ENCODE measurements at places on chromosomes 11 and 22.

DNA sequence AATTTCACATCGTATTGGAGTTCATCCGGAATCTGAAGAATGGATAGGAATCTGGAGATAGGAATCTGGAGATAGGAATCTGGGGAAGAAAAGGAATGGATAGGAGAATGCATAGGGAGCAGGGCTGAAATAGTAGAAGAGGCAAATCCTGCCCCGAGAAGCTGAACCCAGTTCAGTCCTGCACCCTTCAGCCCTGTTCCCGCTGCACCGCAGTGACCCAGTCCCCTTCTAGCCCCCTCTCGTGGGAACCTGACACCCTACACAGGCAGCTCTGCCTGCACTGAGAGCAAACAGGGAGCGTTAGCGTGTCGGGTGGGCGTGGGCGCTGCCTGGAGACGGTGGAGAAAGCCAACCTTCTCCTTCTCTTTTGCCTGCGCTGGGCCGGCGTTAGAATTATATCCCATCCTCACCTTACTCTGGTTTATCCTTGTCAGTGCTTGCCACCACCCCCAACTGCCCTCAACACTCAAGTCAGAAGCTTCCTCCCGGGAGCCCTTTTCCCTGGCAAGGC lies 1.0 kb upstream of the CCKBR start:
- no peak for DNase-seq

GRCh38 chr22:43432883-43433415 lies 21.1 kb downstream of the MPPED1 start:
- DNase-seq = no peak

GRCh38 chr22:35154937-35155387 lies 89.0 kb downstream of the ISX start:
- peak; percentile 44 for DNase-seq

DNA sequence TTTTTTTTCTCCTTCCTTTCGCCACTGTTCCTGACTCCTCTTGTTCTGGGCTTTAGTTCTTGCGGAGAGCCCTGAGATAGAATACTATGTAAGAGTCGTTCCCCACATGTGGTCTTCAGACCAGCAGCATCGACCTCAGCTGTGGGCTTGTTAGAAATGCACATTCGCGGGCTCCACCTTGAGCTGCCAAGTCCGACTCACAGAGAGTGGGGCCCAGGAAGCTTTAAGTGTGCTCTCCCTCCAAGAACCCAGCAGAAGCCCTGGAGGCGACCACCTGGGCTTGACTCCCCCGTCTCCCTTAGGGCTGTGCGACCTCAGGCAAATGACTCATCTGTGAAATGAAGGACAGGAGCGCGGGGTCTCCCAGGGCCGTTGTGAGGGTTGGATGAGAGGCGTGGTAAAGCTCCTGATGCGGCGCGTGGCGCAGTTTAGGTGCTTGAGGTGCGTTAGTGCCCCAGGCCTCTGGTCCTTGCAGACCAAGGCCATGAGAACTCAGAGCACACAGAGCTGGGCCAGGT lies 18.8 kb downstream of the SAMM50 start:
- no peak for DNase-seq

DNA sequence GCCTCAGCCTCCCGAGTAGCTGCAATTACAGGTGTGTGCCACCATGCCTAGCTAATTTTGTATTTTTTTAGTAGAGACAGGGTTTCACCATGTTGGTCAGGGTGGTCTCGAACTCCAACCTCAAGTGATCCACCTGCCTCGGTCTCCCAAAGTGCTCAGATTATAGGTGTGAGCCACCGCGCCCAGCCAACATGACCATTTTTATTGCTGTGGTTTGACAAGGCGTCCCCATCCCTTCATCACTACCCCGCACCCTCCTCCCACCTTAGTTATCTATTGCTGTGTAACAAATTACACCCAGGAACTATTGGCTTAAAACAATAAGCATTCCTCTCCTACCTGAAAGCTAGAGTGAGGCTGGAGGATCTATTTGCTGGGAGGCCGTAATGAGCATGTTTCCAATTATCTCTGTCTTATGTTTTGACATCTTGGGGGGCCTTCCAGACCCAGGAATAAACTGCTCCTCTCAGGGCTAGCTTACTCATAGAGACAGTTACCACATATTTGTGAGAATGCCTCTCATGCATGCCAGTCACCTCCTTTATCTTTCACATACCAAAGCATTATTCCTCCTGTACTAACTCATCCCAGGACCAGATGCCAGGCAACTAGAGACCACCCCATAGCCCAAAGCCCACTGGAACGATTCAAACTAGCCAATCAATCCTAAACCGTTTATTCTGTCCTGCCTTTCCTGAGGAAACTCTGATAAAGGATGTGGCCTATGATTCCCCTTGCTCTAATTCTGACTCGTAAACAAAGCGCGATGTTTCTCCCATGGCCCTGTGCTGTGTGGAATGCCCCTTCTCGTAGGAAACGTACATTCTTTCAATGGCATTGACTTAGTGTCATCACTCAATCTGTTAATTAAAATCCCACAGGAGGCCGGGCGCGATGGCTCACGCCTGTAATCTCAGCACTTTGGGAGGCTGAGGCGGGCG lies 19.4 kb downstream of the SNU13 start:
- peak; percentile 81 for DNase-seq
